ENCODE measurements at places on chromosomes 11 and 22.

- no peak for DNase-seq
Observed at GRCh38 chr11:86696451-86696850, 24.0 kb upstream of the ME3 start.

GRCh38 chr11:114183044-114183511 is 113.1 kb upstream of the NNMT start:
- DNase-seq: peak; percentile 31

- DNase-seq: no peak
Observed at GRCh38 chr22:40180403-40180802, 2.7 kb downstream of the TNRC6B start.

GRCh38 chr11:78954261-78954660 is 379.6 kb upstream of the NARS2 start:
- DNase-seq: no peak

DNA sequence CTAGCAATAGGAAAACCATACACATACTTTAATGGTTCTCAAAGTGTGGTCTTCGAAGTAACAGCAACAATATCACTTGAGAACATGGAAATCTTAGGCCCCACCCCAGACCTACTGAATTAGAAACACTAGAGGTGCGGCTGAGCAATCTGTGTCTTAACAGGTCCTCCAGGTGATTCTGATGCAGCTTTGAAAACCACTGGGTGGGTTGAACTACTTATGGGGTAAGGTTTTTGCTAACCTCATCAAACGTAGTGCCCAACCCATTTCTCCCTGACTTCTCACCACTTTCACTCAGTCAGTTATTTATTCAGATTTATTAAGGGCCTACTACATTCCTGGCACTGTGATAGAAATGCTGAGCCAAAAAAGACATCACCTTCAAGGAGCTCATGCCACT is 3.7 kb downstream of the MPZL2 start:
- DNase-seq: no peak

DNA sequence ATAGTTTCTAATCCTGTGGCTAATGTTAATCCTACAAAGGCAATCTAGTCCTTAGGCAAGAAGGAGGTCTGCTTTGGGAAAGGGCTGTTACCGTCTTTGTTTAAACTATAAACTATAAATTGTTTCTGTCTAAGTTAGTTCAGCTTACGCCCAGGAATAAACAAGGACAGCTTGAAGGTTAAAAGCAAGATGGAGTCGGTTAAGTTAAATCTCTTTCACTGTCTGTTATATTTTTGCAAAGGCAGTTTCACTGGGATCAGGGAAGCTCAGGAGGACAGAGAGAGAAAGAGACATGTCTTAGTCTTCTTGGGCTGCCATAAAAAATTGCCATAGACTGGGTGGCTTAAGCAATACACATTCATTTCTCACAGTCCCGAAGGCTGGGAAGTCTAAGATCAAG is 27.6 kb upstream of the CEP295 start:
- DNase-seq: no peak
